ENCODE measurements at places on chromosomes 16 and 17. TPM values are rescaled to one million over a fixed set of nuclear protein-coding genes. Genes with fewer than 3 reads are reported as not detected.

Gene KRTAP9-2
- total RNA-seq, result 6.3 TPM

Gene PERCC1
- not detected for total RNA-seq

Gene TMEM98
- 71.0 TPM for total RNA-seq

Gene GUCY2D
- 0.39 TPM for total RNA-seq

Gene KRTAP4-1
- total RNA-seq, result 3.6 TPM
